Calu3 (cell line): ENCODE measurements at places on chromosomes 3 and 15. TPM values are rescaled to one million over a fixed set of nuclear protein-coding genes. Genes with fewer than 3 reads are reported as not detected.

DNA sequence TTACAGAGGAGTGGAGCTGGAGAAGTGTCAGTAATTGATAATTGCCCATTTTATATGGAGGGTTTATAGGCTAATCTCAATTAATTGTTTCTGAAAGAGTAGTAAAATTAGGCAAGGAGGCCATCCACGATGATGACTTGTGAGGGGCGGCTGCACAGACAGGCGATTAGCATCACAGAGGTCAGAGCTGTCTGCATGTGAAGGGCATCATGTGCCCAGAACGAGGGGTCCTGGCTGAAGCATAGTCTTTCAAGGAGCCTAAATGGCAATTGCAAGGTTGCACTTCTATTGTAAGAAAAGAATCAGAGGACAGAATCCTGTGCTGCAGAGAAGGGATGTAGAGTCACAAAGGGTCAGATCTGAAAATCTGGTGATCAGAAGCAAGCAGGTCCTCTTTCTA is 196.6 kb downstream of the EBLN2 start:
- H3K27me3 ChIP-seq: no peaks in the 10 kb centered on the region
- no peaks in the 10 kb centered on the region for H3K36me3 ChIP-seq
- no peak overlapping the region for H3K4me3 ChIP-seq
- H3K4me1 ChIP-seq: peaks cover 26% of the 10 kb centered on the region
- H3K27ac ChIP-seq: no peak overlapping the region

DNA sequence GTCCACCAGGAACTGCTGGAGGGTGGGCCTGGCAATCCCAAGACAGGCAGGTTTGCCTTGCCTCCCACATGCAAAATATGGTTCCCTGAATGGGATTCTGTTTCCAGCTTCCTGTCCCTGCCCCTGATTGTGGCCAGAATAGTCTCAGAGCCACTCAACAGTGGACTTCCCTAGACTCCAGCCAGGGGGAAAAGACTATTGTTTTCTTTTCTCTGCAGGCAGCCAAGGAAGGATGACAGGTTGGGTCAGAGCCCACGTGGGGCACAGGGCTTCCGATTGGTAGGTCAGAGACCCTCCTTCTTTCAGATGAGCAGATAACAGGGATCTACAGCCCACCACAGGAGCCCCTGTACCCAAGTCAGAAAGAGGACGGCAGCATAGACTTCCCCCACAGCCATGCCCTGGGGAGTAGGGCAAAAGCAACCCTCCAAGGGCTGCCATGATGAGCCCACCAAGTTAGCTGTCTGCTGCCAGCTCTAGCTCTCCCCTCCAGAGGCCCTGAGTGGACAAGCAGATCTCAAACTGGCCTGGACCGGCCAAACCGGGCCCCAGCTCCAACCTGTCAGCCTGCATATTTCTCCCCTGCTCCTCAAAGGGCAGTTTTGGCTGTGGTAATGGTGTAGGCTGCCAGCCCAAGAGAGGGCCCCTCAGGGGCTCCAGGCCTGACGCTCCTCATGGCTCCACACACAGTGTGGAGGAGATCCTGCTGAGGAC is 6.4 kb downstream of the TLR9 start:
- H3K27me3 ChIP-seq: no peaks in the 10 kb centered on the region
- DNase-seq: peak; percentile 66
- H3K27ac ChIP-seq: peak overlapping the region; percentile 31
- H3K4me1 ChIP-seq: peaks cover 27% of the 10 kb centered on the region
- H3K4me3 ChIP-seq: no peak overlapping the region

DNA sequence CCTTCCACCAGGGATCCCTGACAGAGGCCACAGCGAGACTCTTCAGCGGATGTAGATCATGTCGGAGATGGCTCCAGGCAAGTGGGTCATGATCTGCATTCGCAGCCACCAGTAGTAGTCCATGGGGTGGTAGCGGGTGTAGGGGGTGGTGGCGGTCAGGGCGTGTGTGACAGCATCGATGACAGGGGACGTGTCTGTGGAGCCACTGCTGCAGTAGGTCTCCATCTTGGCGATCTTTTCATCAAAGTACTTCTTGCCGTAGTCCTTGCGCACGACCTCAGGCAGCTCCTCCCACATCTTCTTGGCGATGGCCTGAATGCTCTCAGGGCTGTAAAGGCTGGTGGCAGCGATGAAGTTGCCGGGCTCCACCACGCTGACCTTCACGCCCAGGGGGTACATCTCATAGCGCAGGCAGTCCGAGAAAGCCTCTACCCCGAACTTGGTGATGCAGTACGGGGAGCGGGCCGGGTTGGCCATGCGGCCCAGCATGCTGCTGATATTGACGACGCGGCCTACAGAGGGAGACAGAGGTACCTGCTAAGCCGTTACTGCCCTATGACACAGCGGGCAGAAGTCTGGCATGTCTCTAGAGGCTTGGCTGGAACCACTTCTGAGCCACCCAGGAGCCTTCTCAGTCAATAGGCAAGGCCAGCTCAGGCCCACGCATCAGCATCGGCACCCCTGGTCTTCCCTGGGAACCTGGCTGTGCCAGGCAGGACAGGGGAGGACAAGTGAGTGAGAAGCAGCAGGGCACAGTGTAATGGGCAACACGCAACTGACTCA is 43.7 kb downstream of the BDH1 start:
- no peak overlapping the region for H3K4me3 ChIP-seq
- no peak for DNase-seq
- H3K27me3 ChIP-seq: no peaks in the 10 kb centered on the region

DNA sequence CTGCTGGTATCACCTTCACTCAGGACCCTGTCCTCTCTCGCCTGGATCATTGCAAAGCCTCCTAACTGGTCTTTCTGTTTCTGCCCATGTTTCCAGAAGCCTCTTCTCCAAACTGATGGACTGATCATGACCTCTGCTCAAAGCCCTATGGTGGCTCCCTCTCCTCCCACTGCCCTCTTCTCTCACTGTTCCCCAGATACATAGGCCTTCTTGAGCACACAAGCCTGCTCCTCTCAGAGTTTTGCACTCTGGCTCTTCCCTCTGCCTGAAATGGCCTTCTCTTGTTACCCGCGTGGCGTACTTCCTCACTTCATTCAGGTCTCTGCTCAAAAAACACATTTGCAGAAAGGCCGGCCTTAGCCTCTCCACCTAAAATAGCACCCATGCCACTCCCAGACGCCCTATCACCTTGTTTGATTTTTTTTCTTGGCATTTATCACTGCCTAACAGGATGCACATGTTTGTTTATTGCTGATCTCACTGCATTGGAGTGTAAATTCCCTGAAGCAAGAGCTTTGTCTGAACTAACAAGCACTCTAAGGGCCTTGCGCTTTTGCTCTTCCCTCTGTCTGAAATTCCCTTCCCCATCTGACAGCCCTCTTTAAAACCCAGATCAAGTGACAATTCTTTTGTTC is 1.4 kb upstream of the ETFA start:
- H3K36me3 ChIP-seq: peaks cover 35% of the 10 kb centered on the region
- peak; percentile 48 for DNase-seq
- H3K4me1 ChIP-seq: peaks cover 43% of the 10 kb centered on the region
- H3K4me3 ChIP-seq: peak overlapping the region; percentile 43
- H3K27me3 ChIP-seq: no peaks in the 10 kb centered on the region

- H3K4me3 ChIP-seq: peak overlapping the region; percentile 96
- H3K27ac ChIP-seq: peak overlapping the region; percentile 92
- peaks cover 12% of the 10 kb centered on the region for H3K4me1 ChIP-seq
Observed at GRCh38 chr15:82810061-82810889, 847 bp downstream of the WHAMM start.

GRCh38 chr3:38153221-38153620 is 12.1 kb upstream of the OXSR1 start:
- H3K27me3 ChIP-seq: no peaks in the 10 kb centered on the region
- DNase-seq: no peak
- H3K27ac ChIP-seq: peak overlapping the region; percentile 83
- H3K4me1 ChIP-seq: peaks cover 30% of the 10 kb centered on the region
- H3K36me3 ChIP-seq: peaks cover 11% of the 10 kb centered on the region
- no peak overlapping the region for H3K4me3 ChIP-seq

The MKRN2OS gene
- total RNA-seq: 2.1 and 3.9 TPM in 2 replicates

DNA sequence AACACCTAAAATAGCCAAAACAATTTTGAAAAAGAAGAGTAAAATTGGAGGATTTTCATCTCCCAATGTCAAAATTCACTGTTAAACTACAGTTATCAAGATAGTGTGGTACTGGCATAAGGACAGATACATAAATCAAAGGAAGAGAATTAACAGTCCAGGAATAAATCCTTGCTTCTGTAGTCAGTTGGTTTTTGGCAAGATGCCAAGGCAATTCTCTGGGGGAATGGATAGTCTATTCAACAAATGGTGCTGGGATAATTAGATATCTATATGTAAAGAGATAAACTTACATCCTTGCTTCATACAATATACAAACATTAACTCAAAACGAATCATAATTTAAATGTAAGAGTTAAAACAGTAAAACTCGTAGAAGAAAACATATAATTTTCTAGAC is 57.9 kb upstream of the SELENOK start:
- no peaks in the 10 kb centered on the region for H3K27me3 ChIP-seq
- DNase-seq: no peak
- H3K4me1 ChIP-seq: no peaks in the 10 kb centered on the region
- no peak overlapping the region for H3K27ac ChIP-seq
- no peak overlapping the region for H3K4me3 ChIP-seq
- H3K36me3 ChIP-seq: no peaks in the 10 kb centered on the region

The ZNF148 gene
- 55.0 and 60.7 TPM in 2 replicates for total RNA-seq

The TICRR gene
- total RNA-seq: 41.7 and 45.2 TPM in 2 replicates

- no peaks in the 10 kb centered on the region for H3K4me1 ChIP-seq
- H3K27ac ChIP-seq: no peak overlapping the region
- H3K27me3 ChIP-seq: no peaks in the 10 kb centered on the region
- no peak overlapping the region for H3K4me3 ChIP-seq
- DNase-seq: no peak
- H3K36me3 ChIP-seq: no peaks in the 10 kb centered on the region
Observed at GRCh38 chr3:196169836-196170240, 41.4 kb downstream of the ZDHHC19 start.

DNA sequence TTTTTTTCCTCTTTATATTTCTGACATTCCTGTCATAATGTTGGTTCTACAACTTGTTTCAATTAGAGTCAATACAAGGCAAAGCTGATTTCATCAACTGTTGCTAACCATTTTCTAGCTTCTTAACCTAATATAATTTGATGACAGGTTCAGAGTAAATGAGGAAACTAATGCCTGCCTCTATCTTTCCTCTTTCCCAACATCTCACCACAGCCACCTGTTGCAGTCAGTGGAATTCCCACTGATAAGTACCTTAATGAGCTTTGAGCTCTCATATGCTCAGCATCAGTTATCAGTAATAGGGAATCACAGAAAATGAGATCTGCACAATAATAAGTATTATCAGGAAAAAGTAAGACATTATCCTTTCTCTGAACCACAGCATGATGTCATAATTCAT is 241.9 kb downstream of the MEIS2 start:
- H3K4me1 ChIP-seq: no peaks in the 10 kb centered on the region
- no peak overlapping the region for H3K4me3 ChIP-seq
- H3K27me3 ChIP-seq: no peaks in the 10 kb centered on the region
- no peaks in the 10 kb centered on the region for H3K36me3 ChIP-seq
- DNase-seq: no peak

DNA sequence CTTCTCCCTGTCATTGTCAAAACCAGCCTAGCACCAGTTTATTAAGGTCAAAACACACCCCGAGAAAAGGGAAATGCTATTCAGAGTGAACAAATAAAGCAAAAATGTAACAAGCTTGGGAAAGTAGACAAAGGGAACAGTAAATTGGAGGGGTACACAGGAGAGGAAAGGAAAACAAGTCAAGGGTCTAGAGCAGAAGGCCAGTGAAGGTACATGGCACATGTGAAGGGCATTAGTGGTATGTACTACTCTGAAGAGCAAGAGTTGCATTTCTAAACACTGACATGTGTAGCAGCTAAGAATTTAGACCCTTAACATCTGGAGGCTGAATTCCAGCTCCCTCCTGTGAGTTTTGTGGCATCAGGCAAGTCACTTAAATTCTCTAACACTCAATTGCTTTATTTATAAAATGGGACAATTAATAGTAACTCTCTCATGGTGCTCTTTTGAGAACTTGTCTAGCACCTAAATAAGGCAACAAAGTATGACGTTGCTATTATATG is 244.3 kb upstream of the ADAMTS9 start:
- H3K36me3 ChIP-seq: no peaks in the 10 kb centered on the region
- H3K27me3 ChIP-seq: no peaks in the 10 kb centered on the region
- H3K4me3 ChIP-seq: no peak overlapping the region

The SOX14 gene
- not detected in 2 replicates for total RNA-seq

DNA sequence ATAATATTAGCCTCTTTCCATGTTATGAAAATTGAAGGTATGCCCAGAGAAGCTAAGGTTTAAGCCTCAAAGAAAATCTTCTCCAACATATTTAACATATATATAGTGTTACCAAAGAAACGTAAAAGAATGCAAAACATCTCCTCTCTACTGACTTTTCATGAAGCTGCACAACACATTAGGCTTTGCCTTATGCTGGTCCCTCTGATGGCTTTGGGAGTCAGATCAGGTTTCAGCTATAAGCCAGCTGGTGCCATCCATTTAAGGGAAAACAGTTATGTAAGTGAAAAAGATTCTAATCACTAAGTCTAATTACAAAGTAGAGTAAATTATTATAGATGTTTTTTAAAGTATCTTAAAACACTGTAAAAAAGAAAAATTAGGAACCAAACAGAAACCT is 410.5 kb downstream of the LSAMP start:
- H3K27me3 ChIP-seq: no peaks in the 10 kb centered on the region
- no peak overlapping the region for H3K4me3 ChIP-seq
- no peak overlapping the region for H3K27ac ChIP-seq

The CHRFAM7A gene
- total RNA-seq: 1.4 TPM in 1 of 2 replicates, not detected in the other

DNA sequence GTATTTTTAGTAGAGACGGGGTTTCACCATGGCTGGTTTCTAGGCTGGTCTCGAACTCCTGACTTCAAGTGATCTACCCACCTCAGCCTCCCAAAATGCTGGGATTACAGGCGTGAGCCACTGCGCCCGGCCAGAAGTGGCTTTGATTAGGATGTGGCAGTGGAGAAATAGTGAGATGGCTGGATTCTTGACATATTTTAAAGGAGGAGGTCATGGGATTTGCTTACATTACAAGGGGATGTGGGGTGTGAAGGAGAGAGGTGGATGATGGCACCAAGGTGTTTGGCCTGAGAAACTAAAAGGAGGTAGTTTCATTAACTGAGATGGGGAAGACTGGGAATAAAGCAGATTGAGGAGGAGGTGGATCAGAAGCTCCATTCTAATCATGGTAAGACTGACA is 15.0 kb upstream of the LTF start:
- peaks cover 93% of the 10 kb centered on the region for H3K27me3 ChIP-seq
- no peak overlapping the region for H3K27ac ChIP-seq
- no peaks in the 10 kb centered on the region for H3K4me1 ChIP-seq
- no peaks in the 10 kb centered on the region for H3K36me3 ChIP-seq

DNA sequence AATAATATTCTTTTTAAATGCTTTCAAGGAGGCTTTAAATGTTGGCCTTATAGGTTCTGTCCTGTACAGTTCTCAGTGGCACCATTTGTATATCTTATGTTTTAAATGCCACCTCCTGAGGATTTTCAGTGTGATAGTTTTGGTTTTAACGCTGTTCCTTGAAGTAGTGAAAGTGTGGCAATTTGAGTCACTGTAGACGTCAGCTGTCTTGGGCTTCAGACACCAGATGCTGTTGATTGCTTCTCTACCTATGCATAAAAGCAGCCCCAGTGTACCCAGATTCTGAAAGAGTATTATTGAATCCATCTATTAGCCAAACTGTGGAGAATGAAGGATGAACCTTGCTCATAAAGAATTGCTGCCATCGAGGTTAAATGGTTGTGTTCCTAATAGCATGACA is 316.8 kb upstream of the GBE1 start:
- no peak overlapping the region for H3K4me3 ChIP-seq
- no peaks in the 10 kb centered on the region for H3K36me3 ChIP-seq
- no peak for DNase-seq
- no peak overlapping the region for H3K27ac ChIP-seq
- H3K27me3 ChIP-seq: no peaks in the 10 kb centered on the region

- H3K27ac ChIP-seq: no peak overlapping the region
- no peak for DNase-seq
- H3K27me3 ChIP-seq: peaks cover 57% of the 10 kb centered on the region
Observed at GRCh38 chr3:140129768-140130284, 194.8 kb downstream of the CLSTN2 start.
